ENCODE measurements at places on chromosomes 4 and X. TPM values are rescaled to one million over a fixed set of nuclear protein-coding genes. Genes with fewer than 3 reads are reported as not detected.

CXCL13 gene
- total RNA-seq, result not detected

TADA2B gene
- total RNA-seq, result 16.5 TPM

GPC3 gene
- 859 TPM for total RNA-seq

PALLD gene
- total RNA-seq, result 153 TPM

- no peak for DNase-seq
These were observed 1.0 kb downstream of the GPR50 start for GRCh38 chrX:151177141-151178027.

GRCh38 chrX:106177982-106178321, 9.8 kb downstream of the PWWP3B start:
- DNase-seq, result no peak

DNA sequence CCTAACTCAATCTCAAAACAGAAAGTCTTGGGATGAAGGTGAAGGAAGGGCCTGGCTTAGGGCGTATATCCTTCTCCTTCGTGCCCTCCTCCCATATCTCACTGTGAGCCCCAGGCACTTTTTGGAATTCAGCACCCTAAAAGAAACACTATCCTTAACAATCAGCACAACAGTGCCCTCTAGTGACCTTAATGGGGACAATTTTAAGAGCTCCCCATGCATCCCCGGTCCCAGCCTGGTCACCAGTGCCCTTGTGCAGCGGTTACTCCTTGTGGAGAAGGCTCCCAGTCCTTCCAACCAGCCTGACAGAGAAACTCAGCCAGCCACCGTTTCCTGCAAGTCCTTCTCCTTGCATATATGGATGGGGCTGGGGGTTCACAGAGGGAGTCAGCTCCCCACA, 4.2 kb downstream of the PAK3 start:
- no peak for DNase-seq

GRCh38 chr4:115515366-115515765, 401.9 kb upstream of the NDST4 start:
- DNase-seq, result no peak

DNA sequence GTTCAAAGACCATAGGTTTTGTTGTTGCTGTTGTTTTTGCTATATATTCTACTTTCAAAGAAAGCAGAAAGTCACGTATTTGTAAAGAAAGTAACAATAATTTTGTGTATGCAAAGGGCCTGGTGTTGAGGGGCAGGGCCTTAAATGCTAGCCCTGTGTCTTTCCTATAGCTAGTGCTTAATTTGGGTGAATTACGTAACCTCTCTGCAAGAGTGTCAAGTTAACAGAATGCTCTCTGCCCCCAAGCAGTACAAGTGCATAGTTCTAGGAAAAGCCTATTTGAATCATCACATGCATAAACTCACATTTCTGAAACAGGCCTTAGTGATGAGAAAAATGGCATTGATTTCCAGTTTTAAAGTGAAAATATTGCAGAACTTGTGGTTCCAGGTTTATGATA, 663.6 kb downstream of the STIM2 start:
- DNase-seq, result no peak

DNA sequence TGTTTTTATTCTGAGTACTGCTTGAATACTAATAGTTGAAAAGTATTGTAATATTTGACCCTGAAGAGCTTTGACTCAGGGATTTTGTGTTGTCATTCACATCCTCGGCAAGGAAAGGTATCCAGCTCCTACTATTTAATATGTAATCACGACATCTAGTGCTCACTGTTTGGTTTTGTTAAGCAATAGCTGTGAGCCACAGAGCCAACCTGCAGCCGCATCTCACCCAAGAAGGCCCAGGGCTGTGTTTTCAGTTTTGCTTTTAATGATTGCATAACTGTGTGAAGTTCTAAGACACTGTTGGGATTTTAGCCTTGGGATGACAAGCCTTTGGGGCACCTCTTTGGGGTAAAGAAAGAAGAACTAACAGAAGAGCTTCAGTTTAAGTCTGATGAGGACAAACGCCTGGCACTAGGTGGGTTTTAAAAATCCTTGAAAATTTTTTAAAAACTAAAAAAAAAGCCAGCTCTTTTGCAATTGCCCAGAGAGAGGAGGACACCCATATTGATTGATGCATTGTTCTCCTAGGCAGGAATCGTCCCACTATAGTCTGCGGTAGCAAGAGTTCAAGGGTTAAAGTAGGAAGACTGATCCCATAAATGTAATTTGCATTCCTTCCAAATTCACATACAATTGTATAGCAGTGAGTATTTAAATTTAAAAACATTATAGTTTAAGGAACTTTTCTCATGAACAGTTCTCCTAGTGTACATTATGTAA, 157.8 kb downstream of the RELL1 start:
- DNase-seq, result no peak

GRCh38 chr4:128862608-128863311, 53.3 kb downstream of the JADE1 start:
- no peak for DNase-seq

DNA sequence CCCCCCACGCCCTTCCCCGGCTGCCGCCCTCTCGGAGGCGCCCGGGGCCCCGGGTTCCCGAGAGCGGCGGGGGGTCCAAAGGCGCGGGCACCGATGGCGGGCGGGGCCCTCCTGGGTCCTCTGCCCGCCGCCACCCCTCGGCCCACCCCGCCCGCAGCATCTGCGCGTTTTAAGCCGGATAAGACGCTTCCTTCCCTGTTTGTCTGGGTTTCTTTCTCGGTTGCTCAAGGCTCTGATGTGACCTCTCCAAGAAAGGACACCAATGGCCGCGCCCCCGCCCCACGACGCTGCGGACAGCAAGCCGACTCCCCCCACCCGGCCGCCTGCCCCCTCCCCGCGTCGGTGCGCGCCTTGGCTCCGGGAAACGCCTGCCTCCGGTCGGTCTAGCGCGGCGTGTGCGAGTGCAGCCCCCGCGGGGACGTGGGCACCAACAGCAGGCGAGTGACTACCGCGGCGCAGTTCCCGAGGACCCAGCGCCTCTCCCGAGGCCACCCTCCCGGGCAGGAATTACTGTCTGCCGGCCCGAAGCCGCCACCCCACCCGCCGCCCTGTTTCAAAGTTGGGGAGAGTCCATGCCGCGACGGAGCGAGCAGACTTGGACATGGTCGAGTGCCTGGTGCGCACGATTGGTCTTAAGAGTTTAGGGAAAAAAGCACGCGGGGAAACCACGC, 21.1 kb upstream of the HMX1 start:
- DNase-seq, result no peak

Measured in mesothelial cell of epicardium (in vitro differentiated cells).